ENCODE measurements at places on chromosomes 5 and 9. TPM values are rescaled to one million over a fixed set of nuclear protein-coding genes. Genes with fewer than 3 reads are reported as not detected.

- no peak for DNase-seq
Observed at GRCh38 chr9:94212091-94212490, 47.0 kb upstream of the ZNF169 start.

ACSL6 gene
- total RNA-seq, result not detected

GRCh38 chr5:141973871-141974595 is 5.1 kb downstream of the RNF14 start:
- DNase-seq, result peak; percentile 21

DNA sequence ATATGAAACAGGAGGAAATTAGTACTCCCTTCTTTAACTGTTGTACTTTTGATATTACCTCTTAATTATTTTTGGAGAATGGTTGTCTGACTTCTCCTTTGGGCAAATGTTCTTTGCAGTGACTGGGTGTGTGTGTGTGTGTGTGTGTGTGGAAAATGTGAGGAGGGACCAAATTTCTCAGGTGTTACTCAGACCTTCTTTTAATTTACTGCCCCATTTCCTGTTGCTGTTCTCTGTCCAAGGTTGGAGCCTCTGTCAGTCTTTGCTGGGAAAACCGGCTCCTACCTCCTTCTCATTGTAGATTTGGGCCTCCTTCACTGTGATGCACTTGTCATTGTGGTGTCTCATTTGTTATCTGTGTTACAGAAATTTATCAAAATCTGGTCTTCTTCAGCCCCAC is 68.4 kb downstream of the PBX3 start:
- peak; percentile 77 for DNase-seq

GMCL2 gene
- not detected for total RNA-seq

AGXT2 gene
- not detected for total RNA-seq

PGM5 gene
- 0.55 TPM for total RNA-seq

DNA sequence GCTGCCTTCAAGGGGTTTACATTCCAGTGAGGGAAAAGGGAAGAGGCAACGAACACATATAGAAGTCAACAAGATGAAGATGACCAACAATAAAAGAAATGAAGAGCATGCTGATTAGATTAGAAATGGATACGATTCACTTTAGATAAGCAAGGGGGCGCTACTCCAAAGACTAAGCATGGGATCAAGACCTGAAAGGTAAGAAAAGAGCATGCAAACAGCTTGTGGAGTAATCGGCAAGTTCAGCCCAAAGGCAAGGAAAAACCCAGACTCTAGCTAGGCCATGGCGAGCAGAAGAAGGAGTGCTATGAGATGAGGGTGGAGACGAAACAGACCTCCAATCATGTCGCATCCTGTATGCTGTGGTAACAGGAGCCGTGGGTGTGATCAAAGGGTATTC is 124.4 kb downstream of the FANCC start:
- DNase-seq, result no peak

CCDC152 gene
- total RNA-seq, result 1.1 TPM

RGS7BP gene
- not detected for total RNA-seq

GRCh38 chr5:93724791-93725190 is 16.6 kb downstream of the POU5F2 start:
- DNase-seq, result no peak

GADD45G gene
- total RNA-seq, result 0.20 TPM

- no peak for DNase-seq
Observed at GRCh38 chr5:154410786-154411185, 35.0 kb upstream of the SAP30L start.

SPINK6 gene
- total RNA-seq, result not detected

PTGS1 gene
- total RNA-seq, result 2.4 TPM

- peak; percentile 31 for DNase-seq
Observed at GRCh38 chr5:36417221-36417620, 115.5 kb upstream of the RANBP3L start.

DNA sequence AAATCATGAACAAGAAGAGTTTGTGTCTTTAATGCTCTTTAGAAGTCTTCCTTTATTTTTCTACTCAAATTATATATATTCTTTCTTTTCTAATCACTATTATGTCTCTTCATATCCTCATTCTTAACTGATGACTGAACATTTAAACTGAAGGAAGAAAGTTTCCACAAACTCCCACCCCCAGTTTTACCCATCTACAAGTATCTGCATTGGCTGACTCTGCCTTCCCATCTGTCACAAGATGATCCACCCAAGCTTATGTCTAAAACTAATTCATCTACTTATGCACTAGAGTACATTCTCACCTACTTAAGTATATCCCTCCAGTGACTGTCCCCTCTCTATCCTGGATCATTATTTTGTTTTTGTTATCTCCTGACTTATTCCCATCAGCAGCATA is 344.5 kb downstream of the PRR16 start:
- no peak for DNase-seq

GRCh38 chr5:170738840-170739239 is 44.7 kb upstream of the GABRP start:
- DNase-seq, result no peak

- DNase-seq, result no peak
Observed at GRCh38 chr5:119174578-119175163, 103.8 kb downstream of the DMXL1 start.

DNA sequence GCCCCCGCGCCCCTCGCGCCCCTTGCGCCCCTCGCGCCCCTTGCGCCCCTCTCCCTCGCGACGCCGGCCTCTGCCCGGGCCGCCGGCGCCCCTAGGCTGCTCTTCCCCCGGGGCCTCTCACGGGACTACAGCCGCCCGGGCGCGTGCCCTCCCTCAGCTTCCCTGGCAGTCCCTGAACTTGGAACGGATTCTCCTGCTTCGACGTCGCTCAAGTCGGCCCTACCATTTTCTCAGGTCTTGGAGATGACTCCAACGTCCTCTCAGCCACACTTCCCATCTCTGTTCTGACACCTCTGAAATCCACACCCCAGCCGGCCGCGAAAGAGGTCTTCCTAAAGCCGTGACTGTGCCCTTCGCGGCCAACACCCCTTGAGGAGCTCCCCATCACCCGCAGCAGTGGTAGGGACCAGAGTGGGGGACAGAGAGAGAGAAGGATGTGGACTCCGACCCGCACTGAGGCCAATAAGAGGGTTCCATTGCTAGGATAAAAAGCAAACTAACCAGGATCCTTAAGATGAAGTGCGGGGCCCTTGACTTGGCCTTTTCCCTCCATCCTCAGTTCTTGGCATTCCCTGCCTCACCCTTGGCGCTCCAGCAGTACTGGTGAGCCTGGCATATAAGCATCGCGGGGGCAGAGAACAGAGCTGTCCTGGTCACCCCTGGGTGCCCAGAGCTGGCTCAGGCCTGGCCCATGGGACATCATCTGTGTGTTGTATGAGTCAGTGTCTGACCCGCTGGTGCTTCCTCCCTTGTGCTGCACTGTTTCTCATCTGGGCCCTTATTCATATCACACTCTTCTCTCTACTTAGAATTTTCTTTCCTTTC is 38.6 kb upstream of the GARNL3 start:
- DNase-seq, result peak; percentile 12

- peak; percentile 60 for DNase-seq
Observed at GRCh38 chr5:113487781-113488644, at the start of gene MCC. TSS of gene MCC (minus strand) at chr5:113488453.

- DNase-seq, result no peak
Observed at GRCh38 chr9:122143876-122144405, 15.6 kb downstream of the NDUFA8 start.
